Ureter (tissue), 1 donor: ENCODE measurements at places on chromosomes 7 and 10. TPM values are rescaled to one million over a fixed set of nuclear protein-coding genes. Genes with fewer than 3 reads are reported as not detected.

GRCh38 chr7:124027236-124027635 is 5.6 kb downstream of the TMEM229A start:
- DNase-seq, result no peak

DNA sequence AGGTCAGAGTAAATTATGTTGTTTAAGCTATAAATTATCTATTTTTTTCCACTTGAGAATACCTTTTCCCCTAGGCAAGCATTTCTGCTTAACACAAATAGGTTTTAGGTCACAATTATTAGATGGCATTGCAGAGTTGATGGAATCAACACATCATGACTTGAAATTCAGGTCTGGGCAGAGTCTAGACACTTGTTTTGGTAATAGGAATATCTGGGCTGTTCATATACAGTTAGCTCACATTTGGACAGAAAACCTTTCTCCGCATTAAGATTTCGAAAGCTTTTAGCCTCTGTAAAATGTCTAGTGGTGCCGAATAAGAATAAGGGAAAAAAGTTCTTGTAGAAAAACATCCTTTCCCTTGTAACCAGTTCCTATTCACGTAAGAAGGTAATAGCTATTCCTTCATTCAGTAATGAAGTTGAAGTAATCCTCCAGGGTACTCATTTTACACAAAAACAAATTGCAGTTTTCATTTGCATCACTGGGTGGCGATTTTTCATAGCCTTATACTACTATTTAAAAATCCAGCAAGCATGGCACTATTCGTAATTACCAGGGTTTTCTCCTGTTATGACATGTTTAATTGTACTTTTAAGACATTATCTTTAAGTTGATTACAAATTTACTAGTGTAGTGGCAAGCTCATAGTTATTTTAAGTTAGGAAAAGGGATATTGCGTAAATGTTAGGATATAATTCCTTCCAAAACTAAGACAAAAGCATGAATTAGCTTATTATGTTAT is 37.0 kb downstream of the RPA3 start:
- peak; percentile 57 for DNase-seq

Gene OR2A42
- 0.08 TPM for total RNA-seq

DNA sequence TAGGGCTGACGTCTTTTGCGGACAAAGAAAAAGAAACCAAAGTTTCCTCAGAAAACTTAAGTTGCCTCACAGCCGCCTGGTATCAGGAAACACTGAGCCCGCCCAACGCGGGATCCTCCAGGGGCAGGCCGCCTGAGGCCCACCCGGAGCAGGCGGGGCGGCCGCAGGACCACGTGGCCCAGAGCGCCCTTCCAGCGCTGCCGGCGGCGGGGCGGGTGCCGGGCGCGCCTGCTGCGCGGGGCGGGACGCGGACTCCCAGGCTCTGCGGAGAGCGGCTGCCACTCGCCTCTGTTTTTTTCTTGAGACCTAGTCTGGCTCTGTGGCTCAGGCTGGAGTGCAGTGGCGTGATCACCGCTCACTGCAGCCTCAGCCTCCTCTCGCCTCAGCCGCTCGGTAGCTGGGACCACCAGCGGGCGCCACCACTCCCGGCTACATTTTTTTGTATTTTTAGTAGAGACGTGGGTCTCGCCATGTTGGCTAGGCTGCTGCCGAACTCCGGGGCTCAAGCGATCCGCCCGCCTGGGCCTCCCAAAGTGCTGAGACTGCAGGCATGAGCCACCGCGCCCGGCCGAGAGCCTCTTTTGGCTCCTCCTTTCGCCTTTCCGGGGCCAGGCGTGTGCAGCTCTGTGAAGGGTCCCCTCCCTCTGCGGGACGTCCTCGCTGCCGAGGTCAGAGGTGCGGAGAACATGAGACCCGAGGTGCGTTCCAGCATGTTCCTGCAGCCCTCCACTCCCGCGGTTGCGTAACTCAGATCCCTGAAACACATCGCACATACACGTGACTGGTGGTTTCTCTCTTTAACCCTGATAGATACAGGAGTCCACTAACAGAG is 11.6 kb upstream of the HNRNPF start:
- DNase-seq, result peak; percentile 94

Gene RRP12
- total RNA-seq, result 51.9 TPM

DNA sequence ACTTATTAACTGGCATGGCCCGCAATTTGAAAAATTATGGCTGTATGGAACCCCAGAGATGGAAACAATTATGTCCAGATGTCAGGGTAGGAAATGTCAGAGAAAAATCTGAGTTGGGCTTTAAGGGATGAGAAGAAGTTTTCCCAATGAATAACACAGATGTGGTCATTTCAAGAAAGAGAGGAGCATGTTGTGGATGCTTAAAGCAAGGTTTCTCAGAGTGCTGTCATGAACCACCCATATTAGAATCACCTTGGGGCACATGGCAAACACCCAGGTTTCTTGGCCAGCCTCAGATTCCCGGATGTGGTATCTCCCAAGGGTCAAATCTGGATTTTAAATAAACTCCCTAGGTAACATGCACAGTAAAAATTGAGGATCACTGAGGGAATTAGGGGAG is 43.6 kb downstream of the LAMB4 start:
- no peak for DNase-seq

- peak; percentile 82 for DNase-seq
Measured at GRCh38 chr10:78950656-78951587, 117.8 kb upstream of the ZMIZ1 start.

GRCh38 chr7:18133921-18134320 is 106.3 kb upstream of the PRPS1L1 start:
- DNase-seq, result no peak
